Activated CD8-positive, alpha-beta memory T cell treated with anti-CD3 and anti-CD28 coated beads for 24 hours (primary cell): ENCODE measurements at places on chromosomes 6 and 20.
A peak's percentile ranks its signal among the peaks of the same experiment; 100 is the strongest.

DNA sequence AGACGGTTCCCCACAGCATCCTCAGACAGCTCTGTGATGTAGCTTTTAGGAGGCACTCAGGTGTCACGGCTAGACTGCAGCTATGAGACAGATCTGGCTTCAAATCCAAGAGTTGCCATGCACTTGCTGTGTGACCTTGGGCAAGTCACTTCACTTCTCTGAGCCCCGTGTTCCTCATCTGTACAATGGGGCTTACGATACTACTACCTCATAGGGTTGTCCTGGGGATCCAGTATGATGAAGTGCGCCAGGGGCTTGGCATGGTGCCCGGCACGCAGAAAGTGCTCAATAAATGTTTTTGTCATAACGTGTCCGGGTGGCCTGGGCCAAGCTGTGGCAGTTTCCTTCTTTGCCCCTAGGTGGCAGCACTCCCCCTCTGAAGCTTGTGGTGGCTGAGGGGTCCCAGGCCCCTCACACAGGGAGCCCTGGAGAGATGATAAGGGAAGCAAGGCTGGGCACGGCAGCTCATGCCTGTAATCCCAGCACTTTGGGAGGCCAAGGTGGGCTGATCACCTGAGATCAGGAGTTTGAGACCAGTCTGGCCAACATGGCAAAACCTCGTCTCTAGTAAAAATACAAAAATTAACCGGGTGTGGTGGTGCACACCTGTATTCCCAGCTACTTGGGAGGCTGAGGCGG is 19.1 kb upstream of the CHMP4B start:
- DNase-seq = peak; percentile 83

DNA sequence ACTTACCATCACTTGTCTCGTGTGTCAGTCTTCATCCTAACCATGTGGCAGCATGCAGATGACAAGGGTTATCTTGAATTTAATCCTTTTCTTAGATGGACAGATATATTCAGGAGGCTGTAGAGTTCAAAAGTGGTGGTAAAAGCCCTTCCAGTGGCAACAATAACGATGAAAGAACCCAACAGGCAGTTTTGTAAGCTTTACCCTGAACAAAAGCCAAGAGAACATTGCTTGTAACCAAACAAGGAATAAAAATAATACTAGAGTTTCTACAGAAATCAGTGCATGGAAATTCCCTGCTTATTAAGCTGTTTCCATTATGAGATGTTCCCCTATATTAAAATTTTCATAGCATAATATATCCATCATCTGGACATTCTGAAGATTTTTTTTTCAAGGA is 69.7 kb downstream of the PDE7B start:
- DNase-seq = no peak

DNA sequence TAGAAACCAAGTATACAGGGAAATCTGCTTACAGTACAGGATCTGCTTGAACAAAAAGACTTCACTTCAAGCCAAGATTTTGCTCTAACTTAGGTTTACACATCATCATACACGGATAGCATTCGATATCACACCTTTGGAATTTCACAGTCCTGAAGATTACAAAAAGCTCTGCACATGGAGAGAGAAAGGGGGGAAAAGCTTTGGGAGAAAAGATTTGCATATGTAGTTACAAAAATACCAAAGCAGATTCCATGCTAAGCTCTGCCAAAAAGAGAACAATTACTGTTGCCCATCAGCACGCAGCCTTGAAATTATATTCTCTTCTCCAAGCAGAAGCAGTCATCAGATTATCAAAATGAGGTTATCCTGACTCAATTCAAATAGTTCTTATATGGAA is 62.0 kb downstream of the HIVEP2 start:
- DNase-seq = no peak

- no peak for DNase-seq
Observed at GRCh38 chr6:129592516-129593232, 117.3 kb downstream of the ARHGAP18 start.

GRCh38 chr20:38940644-38941043 is 14.4 kb downstream of the FAM83D start:
- no peak for DNase-seq

DNA sequence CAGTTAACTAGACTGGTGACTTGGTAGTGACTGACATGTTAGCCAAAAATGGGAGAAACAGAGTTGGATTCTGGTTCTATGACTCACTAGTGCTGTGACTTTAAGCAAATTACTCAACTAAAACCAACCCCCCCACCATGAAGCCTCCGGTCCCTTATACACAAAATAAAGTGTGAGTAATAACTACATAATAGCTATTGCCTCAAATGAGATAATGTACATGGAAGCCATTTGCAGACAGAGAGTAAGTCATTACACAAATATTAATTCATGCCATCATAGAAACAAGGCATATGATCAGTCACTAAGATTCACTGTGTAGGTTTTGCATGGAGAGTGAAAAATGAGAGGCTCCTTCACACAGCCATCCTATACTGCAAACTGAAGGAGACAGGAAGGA is 111.9 kb downstream of the HIVEP2 start:
- no peak for DNase-seq

DNA sequence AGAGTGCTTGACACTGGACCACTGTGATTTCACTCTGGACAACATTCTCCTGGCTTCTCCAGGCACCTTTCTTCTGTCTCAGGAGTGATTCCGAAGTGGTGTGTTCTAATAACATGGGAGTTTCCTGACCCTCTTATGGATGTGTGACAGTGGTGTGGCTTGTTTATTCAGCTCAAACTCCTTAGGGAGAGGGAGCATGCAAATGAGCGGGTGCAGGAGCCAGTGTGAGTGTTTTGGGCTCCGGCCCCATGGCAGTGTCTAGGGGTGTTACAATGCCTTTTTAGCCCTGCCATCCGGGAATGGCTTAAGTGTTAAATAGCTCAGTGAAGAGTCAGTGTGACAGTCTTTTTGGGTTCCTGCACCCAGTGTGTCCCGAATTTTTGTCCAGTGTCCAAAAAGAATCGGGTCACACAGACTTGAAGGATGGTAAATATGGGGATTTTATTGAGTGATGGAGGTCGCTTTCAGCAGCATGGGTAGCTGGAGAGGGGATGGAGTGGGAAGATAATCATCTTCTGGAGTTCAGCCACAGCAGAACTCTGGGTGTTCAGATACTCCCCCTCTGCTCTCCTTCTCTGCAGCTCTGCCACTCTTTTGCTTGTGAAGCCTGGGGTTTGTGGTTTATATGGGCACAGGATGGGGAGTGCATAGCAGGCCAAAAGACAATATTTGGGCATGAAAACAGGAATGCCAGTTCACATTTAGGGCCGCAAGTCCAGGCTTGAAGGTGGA is 928.9 kb upstream of the CITED2 start:
- DNase-seq = no peak

- DNase-seq = no peak
Observed at GRCh38 chr20:37775200-37775599, 81.4 kb downstream of the CTNNBL1 start.

DNA sequence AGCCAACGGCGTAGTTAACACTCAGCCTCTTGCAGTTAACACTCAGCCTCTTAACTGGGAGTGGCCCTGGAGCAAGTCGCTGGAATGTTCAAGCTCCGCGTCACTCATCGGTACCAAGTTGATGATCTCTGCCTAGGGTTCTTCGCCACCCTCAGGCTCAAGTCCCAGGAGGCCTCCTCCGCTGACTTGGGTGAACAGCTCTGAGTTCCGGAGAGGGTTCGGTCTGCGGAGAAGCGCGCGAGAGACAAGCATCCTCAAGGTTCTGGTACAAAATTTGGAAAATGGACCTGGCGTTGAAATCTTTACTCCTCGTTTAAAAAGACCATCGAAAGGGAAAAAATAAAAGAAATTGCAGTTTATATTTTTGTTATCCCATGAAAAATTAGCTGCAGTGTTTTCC is 876 bp upstream of the DSP start:
- no peak for DNase-seq

DNA sequence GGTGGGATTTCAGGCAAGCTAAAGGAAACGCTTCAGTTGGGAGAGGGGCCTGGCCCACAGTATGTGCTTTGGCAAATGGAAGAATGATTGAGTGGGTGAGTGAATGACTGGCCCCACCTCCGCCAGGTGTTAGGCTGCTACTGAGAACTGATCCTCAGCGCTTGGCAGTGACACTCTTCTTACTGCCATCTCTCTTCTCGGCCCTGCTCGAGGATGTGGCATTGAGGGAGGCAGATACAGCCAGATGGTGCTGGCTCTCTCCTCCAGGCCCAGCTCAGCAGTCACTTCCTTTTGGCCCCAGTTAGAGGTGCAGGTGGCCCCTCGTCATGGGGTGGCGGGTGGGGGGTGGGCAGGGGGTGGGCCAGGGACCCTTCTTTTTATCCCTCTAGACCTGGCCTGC is 38.9 kb upstream of the KCNK5 start:
- DNase-seq = no peak

DNA sequence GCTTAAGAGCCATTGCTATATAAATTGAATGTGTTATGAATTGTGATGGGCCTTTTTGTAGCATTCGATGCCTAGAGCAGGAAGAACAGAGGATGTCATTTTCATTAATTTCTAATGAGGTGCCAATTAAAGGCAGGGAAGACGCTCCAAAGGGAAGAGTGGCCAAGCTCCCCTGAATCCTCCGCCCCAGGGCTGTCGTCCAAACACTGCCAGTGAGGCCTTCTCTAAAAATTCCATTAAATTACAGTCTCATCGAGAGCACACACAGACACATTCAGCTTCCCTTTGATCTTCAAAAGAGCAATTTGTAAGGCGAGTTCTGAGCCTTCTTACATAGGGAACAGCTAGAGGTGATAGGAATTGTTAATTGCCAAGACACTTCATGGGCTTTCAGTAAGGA is 300.0 kb downstream of the ZFAND3 start:
- DNase-seq = no peak

DNA sequence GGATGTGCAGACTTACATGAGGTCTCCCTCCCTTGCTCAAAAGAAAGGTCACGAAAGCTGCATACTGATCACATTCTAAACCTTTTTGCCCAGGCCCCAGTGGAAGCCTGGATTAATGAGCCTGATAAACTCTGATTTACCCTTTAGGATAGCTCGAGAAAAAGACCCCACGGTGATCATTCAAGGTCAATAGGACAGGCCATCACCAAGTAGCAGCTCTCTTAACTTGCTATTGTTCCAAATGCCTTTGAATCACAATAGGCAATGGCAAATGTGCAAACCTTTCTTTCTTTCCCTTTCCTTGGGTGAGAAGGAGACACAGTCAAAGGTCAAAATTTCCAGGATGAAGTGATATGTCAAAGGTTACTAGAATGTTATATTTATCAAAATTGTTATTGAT is 327.3 kb downstream of the HDGFL1 start:
- DNase-seq = no peak

DNA sequence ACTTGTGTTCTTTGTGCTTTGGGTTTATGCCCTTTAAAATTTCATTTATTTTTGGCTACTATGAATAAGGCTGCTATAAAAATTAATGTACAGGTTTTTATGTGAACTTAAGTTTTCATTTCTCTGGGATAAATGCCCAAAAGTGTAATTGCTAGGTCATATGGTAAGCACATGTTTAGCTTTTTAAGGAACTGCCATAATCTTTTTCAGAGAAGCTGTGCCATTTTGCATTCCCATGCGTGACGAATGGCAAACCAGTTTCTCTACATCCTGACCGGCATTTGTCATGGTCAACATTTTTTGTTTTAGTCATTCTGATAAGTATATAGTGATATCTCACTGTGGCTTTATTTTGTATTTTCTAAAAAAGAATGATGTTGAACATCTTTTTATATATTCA is 236.0 kb upstream of the SGK1 start:
- DNase-seq = no peak

GRCh38 chr6:3643921-3644738 is 107.4 kb downstream of the PXDC1 start:
- no peak for DNase-seq

GRCh38 chr20:64003960-64004725 is 23.2 kb downstream of the PRPF6 start:
- no peak for DNase-seq
